Activated effector memory CD4-positive, alpha-beta T cell treated with anti-CD3 and anti-CD28 coated beads, Interleukin-2, amount 50 U/mL, for 16 hours (primary cell): ENCODE measurements at places on chromosomes 7 and 10.

DNA sequence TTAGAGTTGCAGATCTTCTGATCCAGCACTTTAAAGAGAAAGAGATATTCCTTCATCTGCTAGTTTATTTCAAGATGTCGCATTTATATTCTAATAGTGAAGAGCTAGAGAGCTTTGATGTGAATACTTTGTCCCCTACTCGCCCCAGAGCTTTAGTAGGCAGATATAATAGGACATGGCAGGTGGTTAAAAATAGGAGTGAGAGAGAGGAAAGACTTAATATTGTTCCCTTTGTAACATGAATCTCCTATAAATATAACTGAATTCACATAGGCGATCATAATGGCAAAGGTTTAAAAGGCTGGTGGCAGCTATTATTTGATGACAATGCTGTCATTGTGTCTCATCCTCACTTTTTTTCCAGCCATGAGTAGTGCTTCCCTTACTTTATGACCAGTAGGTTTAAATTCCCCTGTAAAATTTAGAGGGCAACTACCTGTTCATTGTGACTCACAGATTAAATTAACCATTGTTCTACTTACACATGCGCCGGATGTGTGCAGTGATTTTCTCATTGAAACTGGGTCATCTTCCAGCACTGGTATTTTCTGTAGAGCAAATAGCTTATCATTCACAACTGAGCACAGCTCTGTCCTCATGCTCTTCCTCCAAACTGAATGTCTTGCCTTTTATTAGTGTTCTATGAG, 906.7 kb upstream of the CELF2 start:
- DNase-seq: no peak

- no peak for DNase-seq
Measured at GRCh38 chr10:89283936-89284475, 17.8 kb upstream of the IFIT2 start.

DNA sequence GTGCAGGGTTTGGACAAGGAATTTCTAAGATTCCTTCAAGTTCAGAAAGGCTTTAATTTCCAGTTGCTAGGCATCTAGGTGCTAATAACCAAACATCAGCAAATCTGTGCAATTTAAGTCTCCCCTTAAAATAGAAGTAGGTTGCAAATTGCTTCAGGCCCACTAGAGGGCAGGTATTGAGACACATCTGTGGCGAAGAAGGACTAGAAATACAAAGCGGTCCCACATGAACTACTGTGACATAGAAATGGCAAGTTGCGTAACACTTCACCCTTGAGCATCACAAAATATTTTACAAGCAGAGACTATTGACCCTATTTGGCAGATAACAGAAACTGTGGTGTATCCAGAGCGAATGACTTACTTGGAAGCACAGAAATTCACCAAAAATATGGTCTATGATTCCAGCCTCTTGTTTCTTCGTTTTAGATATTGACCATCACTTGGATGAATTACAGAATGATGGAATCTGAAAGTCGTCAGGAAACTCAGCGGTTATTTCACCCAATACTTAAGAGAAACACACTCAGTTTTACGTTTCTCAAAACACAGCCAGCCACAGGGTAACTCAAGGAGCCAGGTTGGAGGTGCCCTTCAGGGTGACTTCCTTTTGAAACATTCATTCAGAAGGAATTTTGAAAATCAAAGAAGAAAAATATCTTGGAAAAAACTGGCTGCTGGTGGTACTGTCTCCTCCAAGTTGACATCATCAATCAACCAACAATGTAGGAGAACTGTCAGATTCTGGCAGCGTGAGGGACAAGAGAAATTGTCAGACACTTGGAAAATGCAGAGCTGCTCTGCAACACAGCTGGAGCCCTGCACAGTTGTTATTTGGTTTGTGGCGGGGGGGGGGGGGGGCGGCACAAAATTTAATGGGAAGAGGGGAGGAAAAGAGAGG, 256.3 kb upstream of the MINDY3 start:
- DNase-seq: no peak

DNA sequence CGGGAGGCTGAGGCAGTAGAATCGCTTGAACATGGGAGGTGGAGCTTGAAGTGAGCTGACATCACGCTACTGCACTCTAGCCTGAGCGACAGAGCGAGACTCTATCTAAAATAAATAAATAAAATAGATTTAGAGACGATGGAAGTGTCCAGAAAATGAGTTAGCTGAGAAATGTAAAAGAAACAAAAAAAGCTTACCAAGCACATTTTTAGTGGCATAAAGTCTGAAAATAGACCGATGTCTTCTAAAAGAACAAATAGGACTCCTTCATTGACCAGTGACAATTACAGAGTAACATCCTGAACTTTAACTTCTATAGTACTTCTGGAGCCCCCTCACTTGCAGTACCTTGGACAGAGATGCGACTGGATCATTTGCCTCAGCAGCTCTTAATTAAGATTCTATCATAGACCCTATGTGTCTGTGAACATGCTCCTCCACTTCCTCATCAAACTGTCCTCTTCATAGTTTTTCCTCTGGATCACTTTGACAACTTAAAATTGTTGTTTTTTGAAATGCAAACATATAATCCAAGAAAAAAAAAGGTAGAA, 25.2 kb upstream of the SRPK2 start:
- DNase-seq: no peak

DNA sequence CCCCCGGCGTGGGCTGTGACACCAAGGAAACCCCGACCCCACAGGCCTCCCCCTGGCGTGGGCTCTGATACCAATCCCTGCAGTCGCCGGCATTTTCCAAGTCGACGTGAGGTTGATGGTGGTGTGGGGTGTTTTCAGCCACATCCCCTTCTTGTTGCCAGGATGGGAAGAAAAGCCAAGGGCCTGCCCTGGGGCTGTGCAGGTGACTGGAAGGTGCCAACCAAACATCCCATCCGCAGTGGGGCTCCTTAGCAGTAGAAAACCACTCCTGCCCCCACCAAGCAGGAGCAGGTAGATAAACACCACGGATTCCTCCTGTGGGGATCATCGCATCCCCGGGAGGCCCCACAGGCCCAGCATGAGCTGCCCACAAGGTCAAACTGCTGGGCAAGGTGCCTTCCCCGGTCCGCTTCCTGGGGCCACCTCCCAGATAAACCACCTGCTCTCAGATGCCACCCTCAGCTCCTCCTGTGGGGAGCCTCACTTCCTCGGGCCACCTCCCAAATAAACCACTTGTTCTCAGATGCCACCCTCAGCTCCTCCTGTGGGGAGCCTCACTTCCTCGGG, 88.5 kb upstream of the DIP2C start:
- DNase-seq: no peak

DNA sequence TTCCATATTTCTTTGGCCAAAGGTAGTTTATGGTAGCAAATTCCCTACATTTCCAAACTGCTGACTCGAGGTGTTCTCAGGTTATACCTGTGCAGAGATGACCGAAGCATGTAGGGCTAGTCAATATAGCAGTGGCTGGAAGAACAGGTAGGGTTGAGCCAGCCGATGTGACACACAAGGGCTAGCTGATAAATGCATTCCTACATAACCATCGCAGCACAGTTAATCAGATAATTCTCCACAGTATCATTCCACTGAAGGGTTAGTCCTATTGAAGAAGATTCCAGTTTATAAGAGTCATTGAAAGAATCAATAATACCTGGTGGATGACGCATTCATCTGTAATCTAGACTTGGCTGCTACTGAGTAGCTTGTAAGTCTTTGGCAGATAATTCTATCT, 220.0 kb downstream of the KIF20B start:
- no peak for DNase-seq

DNA sequence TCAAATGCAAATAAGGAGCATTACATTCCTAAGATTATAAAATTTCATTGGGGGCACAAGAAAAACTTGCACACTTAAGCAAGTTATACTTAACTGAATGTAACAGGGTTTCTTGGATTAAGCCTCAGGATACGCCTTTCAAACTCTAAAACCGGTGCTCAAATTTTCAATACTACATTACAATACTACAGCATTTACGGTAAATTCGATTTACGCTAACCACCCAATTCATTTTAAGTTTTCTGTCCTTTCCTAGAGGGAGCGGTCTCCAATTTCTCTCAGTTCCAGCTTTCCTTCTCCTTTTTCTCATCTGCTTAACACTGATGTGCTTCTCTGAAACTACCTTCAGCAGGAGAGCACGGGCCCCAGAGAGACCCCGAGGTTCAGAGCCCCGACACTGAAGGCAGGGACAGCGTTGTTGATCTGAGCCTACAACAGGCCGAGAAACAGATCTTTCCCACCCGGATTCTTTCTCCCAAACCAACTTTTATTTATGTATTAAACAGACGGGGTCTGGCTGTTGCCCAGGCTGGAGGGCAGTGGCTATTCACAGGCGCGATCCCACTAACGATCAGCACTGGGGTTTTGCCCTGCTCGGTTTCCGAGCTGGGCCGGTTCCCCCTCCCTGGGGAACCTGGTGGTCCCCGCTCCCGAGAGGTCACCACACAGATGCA, 798 bp downstream of the ZNF425 start:
- no peak for DNase-seq

DNA sequence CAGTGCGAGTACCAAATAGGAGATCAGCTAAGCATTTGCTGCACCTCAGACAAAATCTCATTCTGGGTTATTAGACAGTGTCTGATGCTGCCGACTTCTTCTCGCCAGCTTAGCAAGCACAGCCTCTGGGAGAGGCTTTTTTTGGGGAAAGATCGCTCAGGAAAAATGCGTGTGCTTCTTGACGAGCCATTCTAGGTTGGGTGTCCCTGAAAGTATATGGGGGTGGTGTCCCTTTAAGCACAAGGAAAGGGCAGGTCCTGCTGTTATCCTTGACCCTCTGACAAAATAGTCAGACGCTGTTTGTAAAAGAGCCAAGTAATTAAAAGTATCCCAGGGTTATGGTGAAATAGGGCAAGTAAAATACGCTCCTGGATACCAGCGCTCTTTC, 540.1 kb upstream of the FZD8 start:
- DNase-seq: no peak

DNA sequence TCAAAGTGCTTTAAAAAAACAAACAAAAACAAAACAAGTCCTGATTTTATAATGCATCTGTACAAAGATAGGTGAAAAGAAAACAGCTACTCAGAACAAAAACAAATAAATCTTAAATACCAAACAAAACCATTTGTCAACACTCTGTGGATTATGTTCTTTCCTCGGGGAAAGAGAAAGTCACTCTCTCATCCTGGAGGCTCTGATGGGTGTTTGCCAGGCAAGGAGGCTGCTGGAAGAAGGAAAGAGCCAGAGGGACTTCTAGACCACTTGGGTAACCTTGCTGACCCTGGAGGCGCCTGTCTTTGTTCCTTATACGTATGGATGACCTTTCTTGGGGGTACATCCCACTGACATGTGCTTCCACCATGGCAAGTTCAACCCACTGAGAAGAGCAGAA, 92.8 kb downstream of the ZRANB1 start:
- no peak for DNase-seq

DNA sequence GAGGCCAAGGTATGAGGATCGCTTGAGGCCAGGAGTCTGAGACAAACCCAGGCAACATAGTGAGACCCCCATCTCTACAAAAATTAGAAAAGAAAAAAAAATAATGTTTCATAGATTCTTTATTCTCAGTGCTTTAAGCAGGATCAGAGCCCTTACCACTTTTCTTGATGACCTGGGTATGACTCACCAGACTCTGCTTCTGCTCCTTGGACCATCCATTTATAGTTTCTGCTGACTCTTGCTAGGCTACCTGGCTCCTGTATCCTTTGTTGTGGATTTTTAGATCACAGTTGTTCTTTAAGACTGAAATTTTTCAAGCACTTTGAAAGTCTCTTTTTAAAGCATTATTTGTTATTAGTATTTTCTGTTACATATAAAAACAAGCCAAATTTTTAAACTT, 411.1 kb downstream of the GFRA1 start:
- DNase-seq: no peak

DNA sequence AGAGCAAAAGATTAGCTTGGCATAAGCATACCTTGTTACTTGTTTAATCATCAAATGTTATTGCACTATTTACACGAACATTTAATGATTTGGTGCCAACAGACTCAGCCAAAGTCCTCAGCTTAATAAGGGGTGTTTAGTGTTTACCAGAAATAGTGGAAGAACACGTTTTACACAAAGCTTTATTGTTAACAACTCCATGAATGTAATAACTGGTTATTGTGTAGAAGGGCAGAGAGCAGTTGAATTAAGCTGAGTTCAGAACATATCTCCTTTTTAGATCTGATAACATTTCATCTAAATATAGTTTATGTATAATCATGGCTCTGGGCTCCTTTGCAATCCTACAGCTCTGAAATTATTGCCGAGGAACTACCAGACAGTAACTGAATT, 99.1 kb downstream of the CABCOCO1 start:
- no peak for DNase-seq
